Thyroid gland (tissue), 4 donors: ENCODE measurements at places on chromosomes 3 and 15. TPM values are rescaled to one million over a fixed set of nuclear protein-coding genes. Genes with fewer than 3 reads are reported as not detected.

- peaks cover 46% of the 10 kb centered on the region for H3K36me3 ChIP-seq
- peak; percentile 72 for DNase-seq
- H3K4me1 ChIP-seq, result peaks cover 47% of the 10 kb centered on the region
- no peaks in the 10 kb centered on the region for H3K27me3 ChIP-seq
- H3K4me3 ChIP-seq, result no peak overlapping the region
Measured at GRCh38 chr15:64856429-64857145, 14.9 kb downstream of the PLEKHO2 start.

- H3K27me3 ChIP-seq, result peaks cover 9% of the 10 kb centered on the region
- H3K4me3 ChIP-seq, result no peak overlapping the region
- H3K36me3 ChIP-seq, result no peaks in the 10 kb centered on the region
- H3K4me1 ChIP-seq, result peaks cover 38% of the 10 kb centered on the region
- no peak overlapping the region for H3K27ac ChIP-seq
- DNase-seq, result peak; percentile 67
Measured at GRCh38 chr15:74134387-74135027, 4.1 kb downstream of the ISLR2 start.

Gene SEMA3G
- total RNA-seq, result 8.2 TPM

Gene ANKUB1
- not detected for total RNA-seq

GRCh38 chr15:96362011-96362754 is 31.7 kb downstream of the NR2F2 start:
- no peak overlapping the region for H3K27ac ChIP-seq
- peaks cover 23% of the 10 kb centered on the region for H3K4me1 ChIP-seq
- H3K36me3 ChIP-seq, result no peaks in the 10 kb centered on the region
- H3K4me3 ChIP-seq, result no peak overlapping the region

- H3K4me3 ChIP-seq, result no peak overlapping the region
- no peaks in the 10 kb centered on the region for H3K27me3 ChIP-seq
- no peak for DNase-seq
- H3K27ac ChIP-seq, result peak overlapping the region; percentile 90
- peaks cover 29% of the 10 kb centered on the region for H3K4me1 ChIP-seq
- H3K36me3 ChIP-seq, result no peaks in the 10 kb centered on the region
Measured at GRCh38 chr15:41982133-41982930, 10.0 kb upstream of the EHD4 start.
